ENCODE measurements at places on chromosomes 1 and 21.

- no peak for DNase-seq
Measured at GRCh38 chr1:233240829-233241682, 54.5 kb downstream of the PCNX2 start.

- no peak for DNase-seq
Measured at GRCh38 chr1:52679048-52679447, 19.1 kb downstream of the COA7 start.

DNA sequence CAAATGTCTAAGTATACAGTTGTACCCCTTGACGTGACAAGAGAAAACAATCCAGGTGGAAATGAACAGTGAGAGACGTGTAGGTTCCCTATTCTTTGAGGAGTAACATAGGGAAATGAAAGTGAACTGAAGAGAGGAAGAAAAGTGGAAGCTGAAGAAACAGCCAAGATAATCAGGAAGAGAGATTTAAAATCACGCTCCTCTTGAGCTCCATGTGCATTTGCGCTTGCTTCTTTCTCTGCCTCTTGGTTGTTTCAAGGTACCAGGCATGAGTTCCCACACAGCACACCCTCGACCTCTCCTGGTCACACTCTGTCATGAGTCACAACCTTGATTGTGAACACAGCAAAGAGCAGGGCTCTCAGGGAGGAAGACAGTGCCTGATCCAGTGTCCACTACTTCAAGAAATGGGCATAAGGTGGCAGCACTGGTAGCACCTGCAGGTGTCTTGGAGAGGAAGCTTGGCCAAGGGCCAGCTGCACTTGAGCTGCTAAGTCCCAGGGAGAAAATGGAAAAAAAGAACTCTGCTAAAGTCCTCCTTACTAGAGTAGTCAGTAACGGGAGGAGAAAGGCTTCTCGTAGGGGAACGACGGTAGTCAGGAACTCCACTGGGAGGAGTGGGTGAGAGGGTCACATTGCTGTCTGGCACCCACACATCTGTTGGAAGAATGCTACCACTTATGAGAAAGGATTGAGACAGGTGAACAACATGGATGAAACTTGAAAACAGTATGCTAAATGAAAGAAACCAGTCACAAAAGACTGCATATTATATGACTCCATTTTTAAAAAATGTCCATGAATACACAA, 18.3 kb upstream of the ARID1A start:
- peak; percentile 23 for DNase-seq

DNA sequence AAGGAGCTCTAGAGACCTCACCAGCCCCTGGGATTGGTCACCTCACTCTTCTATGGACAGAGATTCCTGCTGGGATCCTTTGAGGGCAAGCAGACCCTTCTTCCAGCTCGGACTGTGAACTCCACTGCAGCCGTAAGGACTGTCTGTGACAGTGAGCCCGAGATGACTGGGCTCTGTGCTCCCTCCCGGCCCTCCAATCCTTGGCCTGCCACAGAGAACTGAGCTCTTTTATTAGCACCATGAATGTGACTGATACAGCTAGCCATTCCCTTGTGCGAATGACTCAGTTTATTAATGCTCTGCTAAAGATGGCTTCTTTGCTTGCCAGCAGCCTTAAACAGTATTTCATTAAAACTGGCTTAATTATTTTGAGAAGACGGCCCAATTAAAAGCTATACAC, 194.6 kb upstream of the LMO4 start:
- no peak for DNase-seq

GRCh38 chr21:34908419-34909055, 140.6 kb downstream of the RUNX1 start:
- DNase-seq, result no peak

GRCh38 chr1:224059897-224060427, 53.9 kb upstream of the FBXO28 start:
- no peak for DNase-seq

- no peak for DNase-seq
Measured at GRCh38 chr1:204254031-204254661, 40.4 kb upstream of the GOLT1A start.

- no peak for DNase-seq
Measured at GRCh38 chr1:38166461-38166860, 119.9 kb upstream of the POU3F1 start.

DNA sequence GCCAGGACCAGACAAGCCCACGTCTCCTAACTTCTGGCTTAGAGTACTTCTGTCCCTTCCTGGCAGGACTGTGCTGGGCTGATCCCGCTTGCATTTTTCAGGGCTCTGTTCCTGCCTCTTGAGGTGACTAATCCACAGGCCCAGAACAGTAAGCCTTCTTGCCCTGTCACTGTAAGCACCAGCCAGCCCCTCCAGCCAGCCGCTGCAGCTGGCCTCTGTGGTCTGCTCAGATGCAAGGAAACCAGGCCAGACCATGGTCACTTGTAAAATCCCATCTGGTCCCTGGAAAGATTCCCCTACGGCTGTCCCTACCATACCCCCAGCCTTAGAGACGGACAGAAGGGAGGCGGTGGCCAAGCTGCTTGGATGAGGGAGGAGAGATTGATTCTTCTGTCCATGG, 74.2 kb downstream of the KIRREL1 start:
- no peak for DNase-seq

DNA sequence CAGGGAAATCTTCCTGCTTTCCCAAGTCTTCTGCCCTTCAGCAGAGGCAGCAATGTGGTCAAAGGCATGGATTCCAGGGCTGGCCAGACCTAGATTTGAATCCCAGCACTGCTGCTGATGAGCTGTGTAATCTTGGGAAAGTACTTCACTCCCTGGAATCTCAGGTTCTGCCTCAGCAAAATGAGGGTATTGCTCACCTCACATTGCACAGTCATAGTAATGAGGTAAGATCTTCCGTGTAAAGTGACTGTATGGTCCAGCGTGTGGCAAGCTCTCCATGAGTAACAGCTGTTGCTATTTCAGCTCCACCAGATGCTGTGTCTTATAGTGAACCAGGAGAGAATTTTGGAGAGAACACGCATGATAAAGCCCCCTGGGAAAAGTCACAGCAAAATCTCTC, 56.1 kb upstream of the F3 start:
- no peak for DNase-seq

Measured in stimulated activated CD4-positive, alpha-beta T cell treated with anti-CD3 and anti-CD28 coated beads, Interleukin-2, amount 100 ng/mL, for 48 hours (primary cell).